Stimulated activated CD4-positive, alpha-beta T cell treated with anti-CD3 and anti-CD28 coated beads, Interleukin-2, amount 100 ng/mL, for 4 hours (primary cell): ENCODE measurements at places on chromosomes 2 and 18.

GRCh38 chr2:207928079-207928478 is 97.2 kb downstream of the PLEKHM3 start:
- DNase-seq, result no peak

DNA sequence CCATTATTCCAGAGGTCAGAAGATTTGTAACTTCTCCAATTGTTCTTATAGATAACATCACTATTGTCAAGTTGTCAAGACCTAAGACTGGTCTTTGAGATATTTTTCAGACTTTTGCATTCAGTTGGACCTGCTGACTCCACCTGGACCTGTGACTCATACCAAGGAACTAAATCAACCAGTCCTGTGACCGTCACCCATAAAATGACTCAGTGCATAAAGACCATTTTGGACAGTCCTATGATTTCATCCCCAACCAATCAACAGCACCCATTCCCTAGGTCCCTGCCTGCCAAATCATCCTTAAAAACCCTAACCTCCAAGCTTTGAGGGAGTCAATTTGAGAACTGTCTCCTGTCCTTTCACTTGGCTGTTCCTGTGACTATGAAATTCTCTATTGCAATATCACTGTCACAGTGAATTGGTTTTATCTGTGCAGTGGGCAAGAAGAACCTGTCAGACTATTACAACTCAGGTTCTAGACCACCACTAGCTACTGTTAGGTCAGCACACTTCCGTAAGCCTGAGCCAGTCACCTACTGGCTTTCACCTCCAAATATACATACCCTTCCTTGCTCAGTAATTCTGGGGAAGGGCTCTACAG is 17.1 kb downstream of the DPP4 start:
- no peak for DNase-seq

DNA sequence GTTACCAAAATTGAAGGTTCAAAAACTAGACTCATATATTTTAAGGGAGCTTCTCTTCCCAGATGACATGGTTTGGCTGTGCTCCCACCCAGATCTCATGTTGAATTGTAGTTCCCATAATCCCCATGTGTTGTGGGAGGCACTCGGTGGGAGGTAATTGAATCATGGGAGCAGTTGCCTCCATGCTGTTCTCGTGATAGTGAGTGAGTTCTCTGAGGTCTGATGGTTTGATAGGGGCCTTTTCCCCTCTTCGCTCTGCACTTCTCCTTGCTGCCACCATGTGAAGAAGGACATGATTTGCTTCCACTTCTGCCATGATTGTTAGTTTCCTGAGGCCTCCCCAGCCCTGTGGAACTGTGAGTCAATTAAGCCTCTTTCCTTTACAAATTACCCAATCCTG is 140.1 kb downstream of the MAIP1 start:
- DNase-seq, result no peak

GRCh38 chr2:64951306-64951953 is 37.8 kb upstream of the SLC1A4 start:
- no peak for DNase-seq

DNA sequence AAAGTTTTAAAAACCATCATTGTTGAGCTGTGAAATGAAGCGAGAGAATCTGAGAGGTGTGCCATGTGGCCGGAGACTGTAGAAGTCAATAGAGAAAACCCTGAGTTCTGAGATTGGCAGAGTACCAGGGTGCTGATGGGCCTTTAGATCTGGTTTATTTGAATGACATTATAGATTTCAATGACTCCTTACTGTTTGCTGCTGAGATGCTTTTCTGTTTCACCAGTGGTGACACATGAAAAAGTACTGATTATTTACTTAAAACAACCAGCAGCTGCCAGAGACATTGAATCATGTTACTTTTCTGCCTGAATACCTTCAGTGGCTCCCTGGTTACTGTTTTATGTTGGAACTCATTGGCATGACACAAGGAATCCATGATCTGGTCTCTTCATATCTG is 602.7 kb upstream of the ZNF804A start:
- DNase-seq, result no peak

DNA sequence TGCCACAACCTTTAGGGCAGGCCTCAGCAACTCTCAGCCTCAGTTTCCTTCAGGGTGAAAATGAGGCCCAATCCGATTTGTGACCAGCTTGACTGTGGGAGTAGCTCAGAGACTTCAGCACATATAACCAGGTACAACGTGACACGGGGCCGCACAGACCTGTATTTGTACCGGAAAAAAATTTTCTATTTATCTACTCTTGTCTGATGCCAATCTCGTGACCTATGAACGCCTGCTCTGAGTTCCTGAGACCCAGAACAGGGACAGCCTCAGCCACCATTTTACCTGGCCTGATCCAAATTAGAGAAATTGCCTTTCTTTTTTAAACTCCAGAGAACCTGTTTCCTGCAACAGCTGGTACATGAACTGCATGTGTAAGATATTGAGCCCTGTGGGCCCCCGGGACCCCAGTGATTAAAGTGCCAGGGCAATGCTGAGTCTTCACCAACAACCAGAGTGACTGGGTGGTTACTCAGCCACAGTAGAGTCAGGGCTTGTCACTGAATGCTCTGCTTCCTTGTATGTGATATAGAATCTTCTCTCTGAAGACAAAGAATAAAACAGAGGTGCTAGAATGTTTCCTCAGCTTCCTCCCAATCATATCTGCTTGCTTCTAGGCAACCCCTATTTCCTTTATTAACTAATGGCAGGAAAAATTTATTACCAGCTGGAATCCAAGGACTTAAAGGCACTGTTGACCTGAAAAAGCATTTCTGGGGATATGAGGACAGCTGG is 47.8 kb upstream of the FZD7 start:
- no peak for DNase-seq

DNA sequence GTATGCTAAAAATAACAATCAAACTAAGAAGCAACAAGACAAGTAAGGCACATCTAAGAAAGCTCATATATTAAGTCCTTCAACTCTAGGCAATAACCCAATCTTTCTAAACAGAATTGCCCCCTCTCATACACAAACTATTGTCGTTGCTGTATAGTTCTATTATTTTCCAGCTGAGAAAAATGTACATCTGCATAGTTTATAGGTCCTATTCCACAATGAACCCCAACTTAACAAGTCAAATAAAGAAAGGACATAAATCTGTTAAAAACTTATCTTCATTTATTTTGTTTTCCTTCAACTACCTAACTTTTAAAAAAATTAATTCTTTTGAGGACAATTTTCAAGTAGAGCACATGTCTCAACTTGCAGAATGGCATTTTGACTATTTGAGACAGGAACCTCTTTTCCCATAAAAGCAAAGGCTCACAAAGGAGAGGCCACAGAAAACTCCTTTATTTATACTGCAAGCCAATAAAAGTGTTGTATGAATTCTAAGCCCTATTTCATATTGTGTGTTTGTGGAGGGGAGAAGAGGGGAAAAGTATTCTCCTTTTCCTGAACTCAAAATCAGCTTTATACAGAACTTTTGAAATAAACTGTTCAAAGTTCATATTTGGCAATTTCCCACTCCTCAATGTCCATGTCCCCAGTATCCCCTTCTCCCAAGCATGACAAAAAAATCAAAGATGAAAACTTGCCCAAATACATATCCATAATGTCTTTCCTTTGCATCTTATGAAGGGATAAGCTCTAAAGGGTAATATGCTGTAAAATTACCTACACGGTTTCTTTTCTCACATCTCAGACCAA is 37.4 kb downstream of the RTN4 start:
- no peak for DNase-seq

- DNase-seq, result no peak
Observed at GRCh38 chr2:2575870-2576386, 244.9 kb upstream of the MYT1L start.

DNA sequence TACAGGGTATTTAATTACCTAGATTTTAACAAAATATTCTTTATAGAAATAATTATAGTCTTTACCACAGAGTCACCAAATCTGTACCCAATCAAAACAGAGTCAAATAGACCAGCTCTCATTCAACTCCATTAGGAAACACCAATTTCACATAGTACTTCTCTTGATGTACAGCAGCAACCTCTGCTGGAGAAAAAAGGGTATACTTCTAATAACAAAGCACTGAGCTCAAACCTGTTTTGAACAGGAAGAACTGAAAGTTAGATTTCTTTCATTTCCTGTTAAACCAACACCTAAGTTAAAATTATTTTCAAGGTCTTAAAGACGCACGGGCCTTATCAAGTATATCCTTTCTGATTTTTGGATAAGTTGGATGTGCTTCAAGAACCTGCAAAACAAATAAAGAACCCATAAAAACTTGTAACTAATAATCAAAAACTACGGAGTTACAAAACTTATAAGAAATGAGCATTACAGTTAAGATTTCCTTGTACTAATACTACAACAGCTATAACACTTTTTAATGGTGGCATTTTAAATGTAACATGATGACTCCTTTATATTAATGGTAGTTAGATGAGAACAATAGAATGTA is 79.0 kb downstream of the TTC21B start:
- no peak for DNase-seq

DNA sequence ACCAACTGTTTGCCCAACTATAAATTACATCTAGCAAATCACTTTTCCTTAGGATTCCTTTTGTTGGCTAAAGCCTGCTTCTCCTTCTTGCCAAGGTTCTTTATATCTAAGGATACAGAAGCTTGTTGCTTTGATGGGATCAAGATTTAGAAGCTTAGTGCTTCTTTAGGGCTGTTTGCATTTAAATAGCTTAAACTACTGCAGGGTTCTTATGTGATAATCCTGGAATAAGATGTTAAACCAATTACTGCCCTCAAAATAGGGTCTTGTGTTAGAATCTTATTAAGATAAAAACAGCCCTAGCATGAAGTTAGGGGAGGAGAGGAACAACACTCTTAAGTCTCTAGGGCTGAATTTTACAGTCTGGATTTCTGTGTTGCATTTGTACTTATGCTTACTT is 64.2 kb downstream of the KIF5C start:
- DNase-seq, result no peak

DNA sequence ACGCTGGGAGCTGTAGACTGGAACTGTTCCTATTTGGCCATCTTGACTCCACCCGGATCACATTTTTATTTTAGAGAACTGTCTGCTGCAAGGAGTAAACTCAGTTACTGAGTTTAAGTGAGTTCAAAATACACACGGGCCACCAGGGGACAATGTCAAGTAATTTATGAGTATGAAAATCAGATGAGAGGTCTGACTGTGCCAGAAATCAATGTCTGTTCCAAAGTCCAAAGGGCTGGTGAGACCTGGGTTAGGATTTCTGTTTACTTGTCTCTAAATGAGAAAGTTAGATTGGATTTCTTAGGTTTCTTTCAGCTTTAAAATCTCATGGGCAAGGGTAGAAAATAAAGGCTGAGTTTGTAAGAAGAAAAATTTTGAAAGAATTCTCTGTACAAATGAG is 465.8 kb upstream of the MEIS1 start:
- DNase-seq, result no peak

DNA sequence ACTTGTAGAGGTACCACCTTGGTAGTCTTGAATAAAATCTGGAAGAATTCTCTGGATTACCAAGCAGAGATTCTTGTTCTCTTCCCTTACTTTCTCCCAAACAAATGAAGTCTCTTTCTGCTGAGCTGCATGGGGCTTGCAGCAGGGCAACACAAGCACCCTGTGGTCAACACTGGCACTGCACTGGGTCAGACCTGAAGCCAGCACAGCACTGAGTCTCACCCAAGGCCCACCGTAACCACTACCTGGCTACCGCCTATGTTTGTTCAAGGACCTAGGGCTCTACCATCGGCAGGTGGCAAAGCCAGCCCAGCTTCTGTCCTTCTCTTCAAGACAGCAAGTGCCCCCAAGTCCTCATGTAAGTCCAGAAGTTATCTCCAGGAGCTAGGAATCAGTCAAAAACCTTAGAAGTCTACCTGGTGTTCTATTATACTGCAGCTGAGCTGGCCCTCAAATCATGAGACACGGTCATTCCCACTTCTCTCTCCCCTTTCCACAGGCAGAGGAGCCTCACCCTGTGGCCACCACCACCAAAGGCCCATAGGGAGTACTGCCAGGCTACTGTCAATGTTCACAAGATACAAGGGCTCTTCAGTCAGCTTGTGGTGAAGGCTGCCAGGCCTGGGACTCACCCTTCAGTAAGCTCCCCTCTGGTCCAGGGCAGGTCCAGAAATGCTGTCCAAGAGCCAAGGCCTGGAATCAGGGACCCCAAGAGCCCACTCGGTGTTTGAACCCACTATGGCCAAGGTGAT is 18.4 kb downstream of the VPS54 start:
- no peak for DNase-seq

GRCh38 chr2:7927691-7928090 is 754.2 kb upstream of the ID2 start:
- DNase-seq, result no peak
